T-cell (primary cell): ENCODE measurements at places on chromosomes 7 and 10.

DNA sequence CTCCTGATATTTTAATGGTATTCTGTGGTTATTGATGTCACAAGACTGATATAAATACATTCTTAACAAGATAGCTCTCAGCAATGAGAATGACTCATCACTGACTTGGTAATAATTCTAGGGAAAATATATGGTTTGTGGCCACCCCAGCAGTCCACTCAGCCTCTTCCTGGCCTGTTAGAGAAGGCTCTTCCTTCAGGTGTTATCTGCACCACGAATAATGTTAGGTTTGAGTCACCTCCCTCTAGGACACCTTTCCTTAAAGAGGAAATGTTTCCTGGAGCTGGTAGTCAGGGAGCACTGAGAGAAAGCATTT, 163.3 kb downstream of the SVIL start:
- DNase-seq: no peak

- no peak for DNase-seq
These were observed 381.7 kb downstream of the GPAM start for GRCh38 chr10:111801841-111802240.

GRCh38 chr10:128884496-128885072, 582.5 kb upstream of the MGMT start:
- no peak for DNase-seq

DNA sequence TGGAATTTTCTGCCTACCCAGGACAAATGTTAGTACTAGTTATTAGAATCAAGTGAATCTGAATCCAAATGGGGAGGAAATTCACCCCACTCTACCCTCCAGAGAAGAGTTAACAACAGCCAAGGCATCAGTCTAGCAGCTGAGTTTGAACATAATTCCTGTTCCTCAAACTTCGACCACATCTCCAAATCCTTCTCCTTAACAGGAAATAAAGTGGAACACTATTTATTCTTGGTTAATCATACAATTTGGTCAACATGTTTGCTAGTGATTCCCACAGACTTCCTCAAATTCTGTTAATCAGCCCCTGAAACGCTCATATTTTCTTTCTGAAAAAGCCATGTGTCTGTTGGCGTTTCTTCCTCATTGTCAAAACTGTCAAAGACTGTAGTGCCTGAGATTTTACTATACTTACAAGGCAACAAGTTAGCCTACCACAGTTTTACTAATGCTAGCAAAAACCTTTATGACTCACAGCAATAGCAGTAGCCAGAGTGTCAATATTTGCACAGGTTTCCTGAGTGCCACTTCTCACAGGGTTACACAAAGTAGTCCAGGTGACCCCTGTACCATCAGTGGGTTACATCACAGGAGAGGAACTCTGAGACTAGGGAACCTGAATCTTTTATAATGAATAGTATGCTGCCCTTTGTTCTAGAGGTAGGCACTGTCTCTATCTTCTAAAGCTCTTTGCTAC, 202.9 kb downstream of the GRM3 start:
- DNase-seq: no peak

DNA sequence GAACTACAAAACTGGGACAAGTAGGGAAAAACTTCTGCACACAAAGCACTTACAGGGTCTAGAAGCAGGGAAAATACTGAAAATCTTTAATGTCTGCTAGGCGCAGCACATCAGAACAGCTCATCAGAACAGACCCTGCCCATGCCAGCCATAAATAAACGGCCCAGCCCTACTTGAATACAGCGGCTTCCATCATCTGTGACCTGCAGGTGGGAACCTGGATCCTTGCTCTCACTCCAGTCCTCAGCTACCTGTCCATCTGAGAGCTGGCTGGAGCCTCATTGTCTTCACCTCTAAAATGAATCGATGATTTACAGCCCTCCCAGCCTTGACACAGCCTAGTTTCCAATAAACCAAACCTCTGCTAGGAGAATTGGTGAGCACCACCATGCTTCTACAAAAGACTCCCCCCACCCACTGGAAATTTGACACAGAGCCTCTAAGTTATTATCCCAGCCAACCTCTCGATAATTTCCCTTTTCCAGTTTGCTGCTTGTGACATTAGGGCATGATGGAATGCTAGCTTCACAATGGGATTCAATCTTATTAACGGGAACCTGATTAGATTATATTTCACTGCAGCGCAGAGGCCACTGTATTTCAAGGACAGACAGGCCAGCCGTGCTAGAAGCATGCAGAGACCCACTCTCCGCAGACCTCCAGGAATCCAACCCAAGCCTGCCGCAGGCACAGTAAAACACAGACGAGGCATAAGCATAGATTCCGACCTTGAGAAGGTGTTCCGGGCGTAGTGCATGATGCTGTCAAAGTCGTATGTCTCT, 61.6 kb upstream of the OPALIN start:
- no peak for DNase-seq
